ENCODE measurements at places on chromosomes 1 and 21.

GRCh38 chr1:179867493-179868330, 9.9 kb downstream of the TOR1AIP2 start:
- peak; percentile 11 for DNase-seq

- DNase-seq: no peak
Measured at GRCh38 chr1:96721053-96721415, 550 bp upstream of the PTBP2 start.

- DNase-seq: no peak
Measured at GRCh38 chr1:207987164-207987563, 76.2 kb upstream of the CD34 start.

GRCh38 chr1:215636258-215636965, 69.3 kb downstream of the KCTD3 start:
- DNase-seq: no peak

- DNase-seq: no peak
Measured at GRCh38 chr21:46110499-46111192, 12.7 kb downstream of the COL6A2 start.

DNA sequence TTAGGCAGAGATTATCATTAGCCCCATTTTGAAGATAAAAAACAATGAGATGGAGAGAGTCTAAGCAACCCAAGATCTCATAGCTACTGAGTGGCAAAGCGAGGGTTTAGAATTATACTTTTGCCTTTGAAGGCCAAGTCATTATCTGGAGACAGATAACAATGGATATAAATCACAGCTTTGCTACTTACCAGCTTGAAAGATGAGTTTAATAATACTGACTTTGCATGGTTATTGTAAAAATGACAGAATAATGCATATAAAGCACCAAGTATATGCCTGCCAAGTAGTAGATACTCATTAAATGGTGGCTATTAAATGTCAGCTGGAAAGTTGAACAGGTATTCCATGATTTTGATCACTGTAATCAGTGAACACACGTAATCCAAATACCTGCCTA, 241.6 kb upstream of the SGIP1 start:
- no peak for DNase-seq
